ENCODE measurements at places on chromosomes 2 and 18.

GRCh38 chr18:825891-826585 is 14.0 kb upstream of the YES1 start:
- DNase-seq: no peak

GRCh38 chr2:166375195-166375735 is 479 bp downstream of the SCN9A start:
- DNase-seq: no peak

DNA sequence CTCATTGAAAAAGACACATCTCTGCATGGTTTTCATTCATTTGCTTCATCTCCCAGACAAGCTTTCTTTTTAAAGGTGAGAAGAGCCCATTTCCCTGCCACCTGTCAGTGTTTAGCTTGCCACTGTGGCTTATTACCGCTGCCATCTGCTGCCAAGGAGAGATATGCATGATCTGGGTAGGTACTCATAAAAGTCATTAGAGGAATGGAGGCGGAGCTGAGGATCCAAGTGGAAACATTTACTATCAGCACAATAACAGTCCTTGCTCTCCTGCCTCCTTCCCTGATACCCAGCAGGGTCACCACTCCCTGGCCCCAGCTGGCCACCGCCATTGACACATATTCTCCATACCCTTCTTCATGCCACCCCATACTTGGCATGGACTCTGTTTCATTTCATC is 390.4 kb downstream of the TSN start:
- DNase-seq: no peak

- DNase-seq: no peak
Measured at GRCh38 chr2:96662360-96662759, 19.8 kb downstream of the FER1L5 start.

DNA sequence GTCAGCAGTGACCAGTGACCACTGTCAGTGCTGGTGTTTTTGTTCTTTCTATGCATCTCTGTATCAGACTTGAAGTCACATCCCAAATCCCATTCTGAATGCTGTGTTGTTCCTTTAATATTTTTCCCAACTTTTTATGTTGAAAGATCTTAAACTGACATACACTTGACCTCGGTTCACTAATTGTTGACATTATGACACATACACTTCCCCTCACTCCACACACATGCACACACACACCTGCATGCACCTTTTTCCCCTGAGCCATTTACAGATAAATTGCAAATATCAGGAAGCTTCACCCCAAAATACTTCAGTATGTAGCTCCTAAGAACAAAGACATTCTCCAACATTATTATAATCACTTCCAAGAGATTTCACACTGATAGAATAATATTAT is 62.4 kb downstream of the CFAP221 start:
- DNase-seq: no peak

GRCh38 chr2:109538546-109538945 is 75.2 kb downstream of the SEPTIN10 start:
- DNase-seq: no peak

DNA sequence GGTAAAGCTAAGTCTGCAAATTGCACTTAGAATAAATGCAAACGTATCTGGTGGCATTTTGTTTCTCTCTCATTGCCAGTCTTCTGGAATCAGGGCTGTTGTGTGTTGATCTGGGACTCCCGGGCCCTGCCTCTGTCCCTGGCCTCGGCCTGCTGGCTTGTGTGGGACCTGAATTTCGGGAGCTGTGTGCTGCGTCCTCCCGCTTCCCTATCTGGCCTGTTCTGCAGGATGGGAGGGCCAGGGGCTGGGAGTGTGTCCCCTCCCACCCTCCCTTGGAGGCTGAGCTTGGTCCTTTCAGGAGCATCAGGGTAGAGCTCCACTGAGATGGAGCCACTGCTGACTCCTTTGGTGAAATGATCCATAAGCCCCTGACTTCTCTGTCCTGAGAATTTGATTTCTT is 118.5 kb downstream of the ACKR3 start:
- no peak for DNase-seq

DNA sequence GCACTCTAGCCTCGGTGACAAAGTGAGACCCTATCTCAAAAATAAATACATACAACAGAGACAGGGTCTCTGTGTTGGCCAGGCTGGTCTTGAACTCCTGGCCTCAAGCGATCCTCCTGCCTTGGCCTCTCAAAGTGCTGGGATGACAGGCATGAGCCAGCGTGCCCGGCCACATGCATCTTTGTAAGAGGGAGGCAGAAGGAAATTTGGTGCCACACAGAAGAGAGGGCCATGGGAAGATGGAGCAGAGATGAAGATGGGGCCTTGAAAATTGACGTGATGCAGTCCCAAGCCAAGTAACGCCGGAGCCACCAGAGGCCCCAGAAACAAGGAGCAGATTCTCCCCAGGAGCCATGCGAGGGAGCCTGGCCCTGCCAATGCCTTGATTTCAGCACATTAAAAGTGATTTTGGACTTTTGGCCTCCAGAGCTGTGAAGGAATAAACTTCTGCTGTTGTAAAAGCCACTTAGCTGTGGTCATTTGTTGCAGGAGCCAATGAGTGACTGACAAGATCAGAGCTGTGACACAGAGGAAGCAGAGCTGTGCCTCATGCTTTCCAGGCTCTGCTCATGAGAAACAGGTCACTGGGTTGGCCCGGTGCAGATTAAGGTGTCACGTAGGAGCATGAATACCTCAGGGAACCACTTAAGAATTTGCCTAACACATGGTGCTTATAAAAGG is 2.7 kb upstream of the SLC66A2 start:
- no peak for DNase-seq

DNA sequence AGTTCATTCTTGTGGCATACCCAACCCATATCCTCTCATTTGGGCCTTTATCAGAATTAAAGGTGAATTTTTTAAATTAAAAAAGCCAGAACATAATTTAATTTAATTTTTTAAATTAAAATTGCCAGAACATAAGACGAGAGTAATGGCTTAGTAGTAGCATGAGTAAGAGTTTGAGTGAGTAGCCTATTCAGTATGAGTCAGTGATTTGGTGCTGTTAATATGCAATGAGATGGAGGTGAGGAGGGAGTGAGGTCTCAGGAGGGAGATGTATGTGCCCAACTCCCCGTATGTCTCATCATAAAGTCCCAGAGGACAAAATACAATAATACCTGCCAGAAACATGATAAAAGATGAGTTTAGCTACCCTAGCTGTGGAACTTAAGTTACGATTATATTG is 115.3 kb upstream of the THOC1 start:
- no peak for DNase-seq

DNA sequence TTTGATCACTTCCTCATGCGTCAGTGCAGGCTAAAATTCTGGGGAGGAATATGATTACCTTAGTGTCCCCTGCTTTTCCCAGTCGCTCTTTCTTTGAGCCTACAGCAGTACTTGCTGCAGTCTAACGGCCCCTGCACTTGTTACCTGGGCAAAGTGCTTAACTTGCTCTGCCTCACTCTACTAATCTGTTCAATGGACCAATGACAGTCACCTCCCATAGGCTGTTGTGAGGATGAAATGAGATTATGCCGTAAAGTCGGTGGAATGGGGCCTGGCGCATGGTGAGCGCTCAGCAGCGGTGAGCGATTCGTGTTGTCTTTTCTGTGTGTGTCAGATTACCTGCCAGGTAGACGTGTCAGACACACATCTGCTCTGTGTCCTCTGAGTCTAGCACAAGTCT is 5.3 kb downstream of the TNS1 start:
- no peak for DNase-seq

- DNase-seq: no peak
Measured at GRCh38 chr2:203682688-203683130, 23.7 kb upstream of the CD28 start.

Data from SHP77 treated with DMSO at 0.1 percent for 48 hours (cell line).